NCI-H2227 treated with DMSO at 0.1 percent for 48 hours (cell line): ENCODE measurements at places on chromosomes 16 and 17.

- no peak for DNase-seq
These were observed 34.0 kb downstream of the TIMM22 start for GRCh38 chr17:1030684-1031532.

GRCh38 chr16:89175280-89176146, 4.0 kb downstream of the CDH15 start:
- no peak for DNase-seq

DNA sequence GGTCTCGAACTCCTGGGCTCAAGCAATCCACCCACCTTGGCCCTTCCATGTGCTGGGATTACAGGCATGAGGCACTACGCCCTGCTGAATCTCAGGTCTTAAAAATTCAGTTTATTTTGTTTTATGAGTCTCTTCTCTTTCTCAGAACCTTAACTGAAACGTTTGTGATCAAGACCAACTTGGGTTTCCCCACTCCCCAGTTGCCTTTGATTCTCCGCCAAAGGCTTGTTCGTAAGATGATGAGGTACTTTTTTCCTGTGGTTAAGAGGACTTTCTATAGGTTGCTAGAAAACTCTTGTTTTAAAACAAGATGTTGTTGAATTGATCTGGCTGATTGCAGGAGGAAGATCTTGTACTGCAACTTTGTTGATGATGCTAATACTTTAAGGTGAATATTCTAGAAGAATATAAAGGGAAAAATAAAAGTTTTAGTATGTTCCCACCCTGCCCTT, 11.7 kb downstream of the ABCC1 start:
- DNase-seq: no peak

GRCh38 chr17:6546069-6546718, 10.2 kb downstream of the PITPNM3 start:
- DNase-seq: no peak

- DNase-seq: no peak
These were observed 5.8 kb downstream of the CHTF18 start for GRCh38 chr16:794091-794822.

DNA sequence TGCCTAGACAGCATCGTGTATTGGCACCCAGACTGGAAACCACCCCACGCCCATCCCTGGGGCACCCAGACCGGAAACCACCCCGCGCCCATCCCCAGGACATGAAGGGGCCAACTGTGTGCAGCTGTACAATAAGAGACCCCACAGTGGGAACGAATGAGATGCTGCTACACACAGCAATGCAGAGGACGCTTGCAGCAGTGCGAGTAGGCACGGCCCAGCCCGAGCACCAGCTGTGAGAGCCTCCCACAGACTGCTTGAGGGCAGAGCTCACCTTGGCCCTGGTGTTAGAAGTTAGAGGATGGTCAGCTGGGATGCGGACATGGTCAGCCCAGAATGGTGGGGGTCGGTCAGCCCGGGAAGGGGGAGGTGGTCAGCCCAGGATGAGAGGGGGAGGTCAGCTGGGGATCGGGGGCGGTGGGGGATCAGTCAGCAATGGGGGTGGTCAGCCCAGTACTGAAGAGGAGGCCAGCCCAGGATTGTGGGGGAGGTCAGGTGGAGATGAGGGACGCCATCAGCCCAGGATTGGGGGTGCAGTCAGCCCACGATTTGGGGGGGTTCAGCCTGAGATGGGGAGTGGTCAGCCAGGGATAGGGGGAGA, 340.0 kb downstream of the C16orf95 start:
- no peak for DNase-seq

GRCh38 chr17:29172589-29172988, 7.6 kb downstream of the MYO18A start:
- DNase-seq: no peak

DNA sequence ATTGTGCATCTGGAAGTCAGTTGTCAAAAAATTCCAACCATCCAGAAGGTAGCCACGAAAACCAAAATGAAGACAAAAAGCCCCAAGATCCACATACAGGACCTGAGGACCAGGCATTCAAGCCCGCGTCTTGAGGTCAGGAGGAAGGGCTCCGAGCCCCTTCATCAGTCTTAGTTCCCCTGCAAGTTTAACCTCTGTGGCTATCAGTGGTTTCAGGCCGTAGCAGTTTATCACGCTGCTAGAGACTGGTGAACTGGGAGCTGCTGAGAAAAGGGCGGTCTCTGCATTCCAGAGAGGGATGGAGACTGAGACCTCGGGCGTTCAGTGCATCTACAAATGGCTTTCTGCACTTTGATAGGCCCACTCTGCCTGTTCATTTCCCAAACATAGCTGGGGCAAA, 70.6 kb downstream of the IRF8 start:
- DNase-seq: no peak

DNA sequence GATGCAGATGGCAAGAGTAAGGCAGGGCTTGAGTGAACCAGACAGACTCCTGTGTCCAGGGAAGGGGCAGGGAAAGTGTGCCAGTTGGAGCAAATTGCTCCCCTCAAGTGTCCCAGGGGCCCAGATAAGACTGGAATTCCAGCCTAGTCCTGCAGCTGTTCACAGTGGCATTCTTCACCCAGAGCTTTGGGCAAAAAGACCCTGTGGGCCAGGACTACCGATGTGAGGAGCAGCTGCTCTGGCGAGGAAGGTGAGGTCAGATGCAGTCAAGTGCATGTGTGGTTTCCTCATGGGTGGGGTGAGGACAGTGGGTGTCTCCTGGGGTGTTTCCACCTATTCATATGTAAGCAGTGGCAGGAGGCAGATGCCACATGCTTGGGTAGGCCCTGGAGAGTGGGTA, 14.3 kb downstream of the NEUROD2 start:
- no peak for DNase-seq

GRCh38 chr16:4404247-4404966, 12.0 kb downstream of the CORO7 start:
- DNase-seq: no peak

- DNase-seq: no peak
These were observed 44.0 kb downstream of the PLCG2 start for GRCh38 chr16:81823111-81823510.

- no peak for DNase-seq
These were observed 143.1 kb upstream of the CACNG5 start for GRCh38 chr17:66691644-66692420.

GRCh38 chr16:73347500-73348375, 299.8 kb upstream of the ZFHX3 start:
- DNase-seq: no peak

DNA sequence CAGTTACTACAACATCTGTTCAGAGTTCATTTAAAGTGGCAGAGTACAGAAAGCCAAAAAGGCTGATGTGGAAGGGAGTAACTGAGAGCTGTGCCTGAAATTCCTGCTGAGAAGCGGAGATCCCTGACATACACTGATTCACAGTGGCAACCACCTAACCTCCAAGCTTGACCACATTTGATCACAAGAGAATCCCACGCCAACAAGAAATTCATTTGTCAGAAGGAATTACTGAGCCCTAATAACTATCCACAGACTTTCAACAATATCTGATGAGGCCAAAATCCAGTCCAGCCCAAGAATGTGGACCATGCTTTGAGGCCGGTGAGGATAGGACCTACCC, 168.5 kb upstream of the RPH3AL start:
- no peak for DNase-seq

- DNase-seq: no peak
These were observed 25.3 kb downstream of the CDH13 start for GRCh38 chr16:82651921-82652601.

- no peak for DNase-seq
These were observed 73.1 kb upstream of the TANC2 start for GRCh38 chr17:62892870-62893338.

- DNase-seq: no peak
These were observed 9.6 kb downstream of the AP2B1 start for GRCh38 chr17:35596530-35597233.

- peak; percentile 86 for DNase-seq
These were observed 1.1 kb upstream of the STUB1 start for GRCh38 chr16:678858-679813.

GRCh38 chr17:77734371-77735080, 224.0 kb upstream of the TNRC6C start:
- peak; percentile 92 for DNase-seq

GRCh38 chr17:66948061-66948750, 16.3 kb upstream of the CACNG4 start:
- no peak for DNase-seq

- no peak for DNase-seq
These were observed 104.6 kb upstream of the CACNG3 start for GRCh38 chr16:24151482-24151939.

DNA sequence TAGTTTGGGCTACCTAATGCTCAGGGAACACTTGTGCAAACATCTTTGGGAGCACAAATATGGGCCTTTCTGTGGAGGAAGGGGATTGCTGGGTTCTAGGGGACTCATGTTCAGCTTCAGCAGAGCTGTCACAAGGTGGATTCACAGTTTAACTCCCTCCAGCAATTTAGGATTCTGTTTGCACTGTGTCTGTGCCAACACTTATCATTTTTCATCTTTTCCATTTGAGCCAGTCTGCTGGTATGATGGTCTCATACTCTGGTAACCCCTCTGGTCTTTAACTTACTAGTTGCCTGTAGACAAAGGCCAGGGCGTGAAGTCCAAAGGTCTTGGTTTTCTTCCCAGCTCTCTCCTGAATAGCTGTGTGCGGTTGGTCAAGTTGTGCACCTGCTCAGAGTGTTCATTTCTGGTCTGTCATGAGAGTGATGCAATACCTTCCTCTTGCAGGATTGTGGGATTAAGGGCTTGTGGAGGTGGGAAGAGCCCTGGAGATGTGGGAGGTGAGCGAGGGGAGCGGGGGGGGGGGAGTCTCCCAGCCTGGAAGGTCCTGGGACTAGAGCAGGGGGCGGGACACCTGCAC, 152.6 kb downstream of the CMIP start:
- no peak for DNase-seq

GRCh38 chr17:2151358-2152033, 96.6 kb downstream of the HIC1 start:
- no peak for DNase-seq

- DNase-seq: no peak
These were observed 8.9 kb downstream of the ZNF594 start for GRCh38 chr17:5182597-5183409.

DNA sequence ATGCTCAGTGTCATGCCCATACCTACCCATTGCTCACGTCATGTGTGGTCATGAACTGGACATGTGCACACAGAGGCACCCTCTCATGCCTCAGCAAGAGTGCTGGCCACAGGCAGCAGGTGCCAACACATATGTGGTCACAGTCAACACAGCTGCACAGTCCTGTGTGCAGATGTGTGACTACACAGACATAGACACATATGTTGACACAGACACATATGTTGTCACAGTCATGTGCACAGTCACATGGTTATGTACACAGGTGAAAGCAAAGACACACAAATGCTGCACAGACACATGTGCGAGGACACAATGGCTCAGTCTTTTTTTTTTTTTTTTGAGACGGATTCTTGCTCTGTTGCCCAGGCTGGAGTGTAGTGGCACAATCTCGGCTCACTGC, 11.3 kb downstream of the SLC4A1 start:
- DNase-seq: no peak

DNA sequence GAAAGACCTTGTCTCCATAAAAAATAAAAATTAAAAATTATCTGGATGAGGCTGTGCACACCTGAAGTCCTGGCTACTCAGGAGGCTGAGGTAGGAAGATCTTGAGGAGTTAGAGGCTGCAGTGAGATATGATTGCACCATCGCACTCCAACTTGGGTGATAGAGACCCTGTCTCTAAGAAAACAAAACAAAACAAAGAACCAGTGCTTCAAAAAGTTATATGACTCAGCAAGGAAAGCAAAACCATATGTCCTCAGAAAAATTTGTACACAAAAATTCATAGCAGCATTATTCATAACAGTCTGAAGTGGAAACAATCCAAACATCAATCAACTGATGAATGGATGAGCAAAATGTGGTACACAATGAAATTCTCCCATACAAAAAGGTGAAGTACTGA, 48.9 kb downstream of the SLFN5 start:
- no peak for DNase-seq

GRCh38 chr17:29628644-29629043, 5.9 kb upstream of the CORO6 start:
- DNase-seq: no peak

DNA sequence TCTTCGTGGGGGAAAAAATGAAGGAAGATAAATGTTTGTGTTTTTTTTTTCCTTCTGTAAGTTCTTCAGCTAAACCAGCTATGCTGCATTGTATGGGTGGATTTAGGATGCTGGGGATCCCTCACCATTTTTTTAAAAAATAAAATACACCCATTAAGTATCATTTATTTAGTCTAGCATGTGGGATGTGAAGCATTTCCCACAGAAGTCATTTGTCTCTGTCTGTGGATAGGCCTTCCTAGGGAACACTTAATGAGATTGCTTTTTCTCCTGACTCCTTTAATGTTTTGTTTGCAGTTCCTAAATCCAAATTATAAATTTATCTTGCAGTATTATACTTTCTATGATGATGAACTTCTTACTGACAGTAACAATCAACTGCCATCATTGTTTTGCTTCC, 146.7 kb downstream of the PPM1E start:
- DNase-seq: no peak

- no peak for DNase-seq
These were observed 94.7 kb downstream of the SEC14L1 start for GRCh38 chr17:77235370-77235941.

DNA sequence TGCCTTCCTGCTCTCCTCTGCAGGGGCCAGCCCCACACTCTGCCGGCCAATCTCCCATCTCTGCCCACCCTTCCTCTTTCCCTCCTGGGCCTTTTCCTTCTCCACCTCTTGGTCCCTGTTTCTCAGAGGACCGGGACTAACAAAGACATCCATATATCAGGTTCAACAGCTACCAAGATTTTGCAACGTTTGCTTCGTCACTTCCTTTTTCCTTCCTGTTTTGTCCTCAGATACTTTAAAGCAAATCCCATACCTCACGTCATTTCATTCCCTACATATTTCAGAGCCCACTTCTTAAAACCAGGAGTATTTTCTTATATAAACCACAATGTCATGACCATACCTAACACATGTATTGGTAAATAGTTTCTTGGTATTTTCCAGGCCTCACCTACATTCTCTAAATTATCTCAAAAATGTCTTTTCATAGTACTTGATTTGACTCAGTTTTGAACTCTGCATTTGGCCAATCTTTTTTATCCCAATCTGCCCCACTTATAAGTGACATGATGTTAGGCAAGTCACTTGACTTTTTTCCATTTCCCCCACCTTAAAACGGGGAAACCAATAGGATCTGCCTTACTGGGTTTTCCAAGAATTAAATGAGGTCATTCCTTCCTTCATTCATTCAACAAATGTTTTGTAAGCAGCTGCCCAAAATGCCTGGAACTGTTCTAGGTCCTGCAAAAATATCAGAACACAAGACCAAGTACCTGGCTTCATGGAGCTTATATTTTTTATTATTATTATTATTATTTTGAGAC, 7.2 kb upstream of the USP10 start:
- no peak for DNase-seq
